Kidney tubule cell (primary cell): ENCODE measurements at places on chromosomes 16 and 17.

GRCh38 chr16:87595712-87596111 is 6.6 kb upstream of the JPH3 start:
- no peak for DNase-seq

DNA sequence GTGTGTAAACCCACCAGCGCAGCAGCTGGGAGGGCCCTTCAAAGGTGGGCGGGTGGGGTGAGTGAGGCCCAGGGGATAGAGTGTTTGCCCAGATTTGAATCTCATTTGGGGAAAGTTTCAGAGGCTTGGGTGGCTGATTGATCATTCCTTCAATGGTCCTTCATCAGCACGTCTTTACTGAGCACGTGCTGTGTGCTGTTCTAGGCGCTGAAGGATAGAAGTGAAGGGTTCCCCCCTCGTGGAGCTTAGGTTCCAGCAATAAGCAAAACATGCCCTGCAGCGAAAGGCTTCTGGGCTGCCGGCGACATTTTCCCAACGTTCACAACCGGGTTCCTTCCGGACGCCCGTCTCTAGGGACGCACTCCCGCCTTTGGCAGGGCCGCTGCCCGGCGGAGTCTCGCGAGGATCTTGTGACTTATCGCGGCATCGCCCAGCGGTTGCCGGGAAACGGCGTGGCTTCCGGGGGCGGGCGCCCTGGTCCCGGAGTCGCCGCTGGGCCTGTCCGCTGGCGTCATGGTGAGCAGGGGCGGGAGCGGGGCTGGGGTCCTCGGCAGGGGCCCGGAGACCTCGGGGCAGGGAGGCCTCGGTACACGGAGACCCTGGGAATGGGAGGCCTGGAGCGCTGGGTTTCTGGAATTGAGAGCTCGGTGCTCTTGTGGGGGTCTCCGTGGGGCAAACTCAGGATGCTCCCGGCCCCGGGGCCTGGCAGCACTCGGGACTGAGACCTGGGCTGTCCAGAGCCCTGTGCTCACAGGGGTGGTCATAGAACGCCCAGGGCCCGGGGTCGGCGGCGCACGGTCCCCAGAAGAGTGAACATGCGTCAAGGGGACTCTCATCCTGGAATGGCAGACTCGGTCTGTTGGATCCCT is 3.2 kb upstream of the DBNDD1 start:
- DNase-seq = peak; percentile 89

- peak; percentile 69 for DNase-seq
Observed at GRCh38 chr17:59521465-59522126, 43.8 kb upstream of the DHX40 start.

DNA sequence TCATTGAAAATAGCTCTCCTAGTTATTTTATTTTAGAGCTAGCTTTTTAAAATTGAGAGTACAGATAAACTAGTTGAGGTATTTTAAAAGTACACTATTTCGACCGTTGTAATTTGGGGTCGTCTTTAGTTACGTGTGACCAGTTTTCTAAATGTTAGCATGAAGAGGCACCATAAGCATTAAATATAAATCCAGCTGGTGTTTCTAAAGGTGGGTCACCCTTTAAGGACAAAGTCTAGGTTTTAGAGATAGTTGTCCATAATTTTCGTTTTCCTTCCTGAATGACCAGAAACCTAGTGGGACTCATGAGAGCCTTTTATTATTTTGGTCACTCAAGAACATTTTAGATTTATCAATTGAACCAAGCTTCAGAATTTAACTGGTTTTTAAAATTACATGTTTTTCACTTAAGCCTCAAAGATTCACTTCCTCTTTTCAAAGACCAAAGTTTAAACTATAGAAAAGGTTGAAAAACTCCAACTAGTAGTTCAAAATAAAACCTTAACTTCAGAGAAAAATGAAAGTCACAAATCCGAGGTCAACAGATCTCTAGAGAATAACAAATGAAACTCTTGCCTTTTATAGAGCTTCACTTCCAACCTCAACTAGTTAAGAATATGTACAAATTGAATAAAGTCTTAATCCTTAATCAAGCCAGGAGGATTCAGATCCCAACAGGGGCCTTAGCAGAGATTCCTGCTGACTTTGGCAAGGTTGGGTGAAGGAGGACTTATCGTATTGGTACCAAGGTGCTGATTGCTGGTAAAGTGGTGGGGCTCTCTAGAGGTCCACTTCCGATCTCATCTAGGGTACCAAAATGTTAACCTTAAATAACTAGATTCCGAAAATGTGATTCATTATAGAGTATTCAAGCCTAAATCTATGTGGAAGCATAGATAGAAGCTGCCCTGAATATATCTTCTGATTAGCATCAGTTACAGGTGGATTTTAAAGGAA is 32.5 kb downstream of the PHKB start:
- DNase-seq = no peak

GRCh38 chr17:48239603-48239995 is 132.0 kb downstream of the SNX11 start:
- no peak for DNase-seq
